ENCODE measurements at places on chromosomes 2 and 18.
A peak's percentile ranks its signal among the peaks of the same experiment; 100 is the strongest.

- no peak for DNase-seq
Observed at GRCh38 chr2:168157926-168158325, 89.5 kb downstream of the STK39 start.

DNA sequence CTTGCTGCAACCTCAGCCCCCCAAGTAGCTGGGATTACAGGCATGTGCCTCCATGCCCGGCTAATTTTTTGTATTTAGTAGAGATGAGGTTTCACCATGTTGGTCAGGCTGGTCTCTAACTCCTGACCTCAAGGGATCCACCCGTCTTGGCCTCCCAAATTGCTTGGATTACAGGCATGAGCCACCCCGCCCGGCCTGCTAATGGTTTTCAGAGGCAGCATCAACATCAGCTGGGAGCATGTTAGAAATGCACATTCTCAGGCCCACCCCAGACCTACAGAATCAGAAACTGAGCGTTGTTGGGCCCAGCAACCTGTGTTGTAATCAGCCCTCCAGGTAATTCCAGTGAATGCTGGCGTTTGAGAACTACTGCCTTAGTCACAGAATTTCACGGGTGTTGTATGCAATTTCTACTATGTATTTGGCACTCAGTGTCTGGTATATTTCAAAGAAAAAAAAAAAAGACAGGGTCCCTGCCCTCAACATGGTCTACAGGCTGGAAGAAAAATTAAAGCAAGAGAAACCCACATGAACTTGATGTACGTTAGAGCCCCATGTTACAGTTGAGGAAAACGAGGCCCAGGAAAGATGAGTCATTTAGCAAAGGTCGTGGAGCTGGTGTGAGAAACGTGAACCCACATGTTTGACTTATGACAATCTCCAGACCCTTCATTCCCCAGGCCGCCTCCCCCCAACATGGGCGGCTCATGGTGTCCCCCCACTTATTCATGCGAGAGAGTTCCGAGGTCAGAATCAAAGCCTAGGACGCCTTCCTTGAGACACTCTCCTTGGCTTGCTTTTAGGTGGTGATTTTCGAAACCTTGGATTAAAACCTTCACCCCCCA is 35.3 kb downstream of the SH3BP4 start:
- no peak for DNase-seq

- no peak for DNase-seq
Observed at GRCh38 chr2:133748007-133748700, 179.9 kb upstream of the NCKAP5 start.

- DNase-seq = no peak
Observed at GRCh38 chr2:101883860-101884259, 107.9 kb upstream of the IL1R2 start.

- no peak for DNase-seq
Observed at GRCh38 chr2:143729296-143729814, 600.1 kb downstream of the ARHGAP15 start.

- no peak for DNase-seq
Observed at GRCh38 chr2:43012966-43013365, 213.4 kb downstream of the ZFP36L2 start.

DNA sequence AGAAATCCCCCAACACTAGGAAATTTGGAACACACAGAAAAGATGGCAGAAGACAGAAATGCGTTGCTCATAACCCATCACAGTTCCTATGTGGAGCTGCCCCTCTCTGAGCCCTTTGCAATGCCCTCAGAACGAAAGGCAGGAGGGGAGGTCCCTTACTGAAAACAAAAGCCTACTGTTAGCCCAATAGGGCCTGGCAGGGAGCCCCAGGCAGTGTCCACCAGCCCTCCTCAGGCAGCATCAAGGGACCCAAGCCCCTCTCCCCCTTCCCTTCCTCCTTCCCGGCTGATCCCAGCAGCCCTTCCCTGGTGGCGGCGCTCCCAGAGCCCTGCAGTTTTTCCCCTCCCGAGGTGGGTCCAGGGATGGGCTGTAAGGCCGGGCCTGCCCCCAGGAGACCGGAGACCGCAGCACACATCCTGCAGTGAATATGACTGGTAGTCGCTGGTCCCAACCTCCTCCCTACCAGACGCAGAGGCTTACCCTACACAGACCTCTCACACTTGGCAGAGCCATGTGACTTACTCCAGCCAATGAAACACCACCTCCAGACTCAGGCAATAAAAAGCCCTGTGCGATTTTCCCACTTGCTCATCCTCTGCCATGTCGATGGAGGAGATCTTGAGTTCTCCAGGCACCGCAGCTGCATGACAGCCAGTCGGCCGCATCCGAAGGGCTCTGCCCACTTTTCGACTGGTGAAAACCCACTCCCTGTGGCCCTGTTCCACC is 19.4 kb upstream of the DUSP2 start:
- DNase-seq = peak; percentile 23

GRCh38 chr2:240390091-240391073 is 45.1 kb upstream of the GPC1 start:
- no peak for DNase-seq

- DNase-seq = no peak
Observed at GRCh38 chr2:200324362-200324761, 17.9 kb downstream of the SPATS2L start.

DNA sequence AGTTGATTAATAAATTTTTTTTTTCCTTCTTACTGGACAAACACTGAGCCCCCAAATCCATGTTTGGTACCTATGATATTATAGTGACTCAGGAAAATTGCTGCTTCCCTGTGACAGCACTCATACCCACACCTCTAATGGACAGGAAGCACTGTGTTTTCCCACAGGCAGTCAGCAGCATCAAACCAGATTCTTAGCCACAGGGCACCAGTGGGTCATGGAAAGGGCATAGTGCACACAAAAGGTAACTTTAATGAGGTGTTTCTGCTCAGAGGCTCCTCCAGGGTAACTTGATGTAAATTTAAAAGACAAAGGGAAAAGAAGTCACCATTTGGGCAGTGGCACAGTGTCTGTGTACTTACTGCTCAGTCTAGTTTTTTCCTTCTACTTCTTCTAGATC is 34.1 kb downstream of the SERPINB11 start:
- DNase-seq = no peak

DNA sequence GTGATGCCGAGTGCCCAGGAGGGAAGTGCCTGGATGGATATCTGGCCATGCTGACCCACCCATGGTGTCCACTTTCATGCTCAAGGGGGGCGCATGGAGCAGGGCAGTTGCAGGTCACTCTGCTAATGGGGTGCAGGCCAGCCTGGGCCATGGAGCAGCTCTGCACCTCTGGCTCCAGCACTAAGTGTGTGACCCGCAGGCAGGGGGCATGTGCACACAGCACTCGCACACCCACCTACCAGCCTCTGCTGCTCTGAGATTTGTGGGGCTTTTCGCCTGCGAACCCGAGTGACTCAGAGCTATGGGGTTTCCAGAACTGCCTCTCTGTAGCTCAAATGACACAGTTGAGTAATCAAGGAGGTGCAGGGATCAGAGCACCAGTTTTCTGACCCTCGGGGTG is 66.2 kb downstream of the CYP26B1 start:
- DNase-seq = no peak

- DNase-seq = no peak
Observed at GRCh38 chr2:222545823-222546795, 109.8 kb downstream of the FARSB start.

DNA sequence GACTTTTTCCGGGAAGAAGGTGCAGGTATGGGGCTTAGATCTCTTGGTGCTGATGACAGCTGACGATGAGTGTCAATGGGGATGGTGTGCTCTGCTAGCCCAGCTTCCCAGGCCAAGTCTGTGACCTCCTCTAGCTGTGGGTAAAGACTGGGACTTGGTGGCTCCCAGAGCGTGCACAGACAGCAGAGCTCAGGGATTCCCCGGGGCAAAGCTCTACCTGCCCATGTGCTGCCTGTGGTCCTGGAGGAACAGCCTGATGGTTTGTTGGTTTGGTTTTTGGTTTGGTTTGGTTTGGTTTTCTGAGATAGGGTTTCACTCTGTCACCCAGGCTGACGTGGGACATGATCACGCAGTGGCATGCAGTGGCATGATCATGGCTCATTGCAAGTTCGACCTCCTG is 19.2 kb downstream of the ATP6V1B1 start:
- no peak for DNase-seq

GRCh38 chr2:98472132-98472650 is 27.5 kb downstream of the INPP4A start:
- no peak for DNase-seq

DNA sequence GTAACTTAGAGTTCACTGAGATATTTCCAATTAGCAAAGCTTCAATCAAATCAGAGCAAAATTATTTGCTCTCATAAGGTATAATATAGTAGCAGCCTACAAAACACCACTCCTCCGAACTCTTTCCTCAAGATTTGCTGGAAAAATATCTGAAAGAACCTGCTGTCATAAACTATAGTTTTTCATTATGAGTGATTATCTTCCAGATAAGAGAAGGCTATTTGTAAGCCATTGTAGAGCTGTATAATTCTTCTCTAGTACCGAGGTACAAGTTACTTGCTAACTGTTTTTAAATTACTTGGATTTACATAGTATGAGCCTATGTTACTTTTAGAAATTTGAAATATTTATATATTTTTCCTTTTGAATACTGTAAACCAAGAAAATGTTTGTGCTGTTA is 2.1 kb downstream of the NDC80 start:
- DNase-seq = no peak
